ENCODE measurements at places on chromosomes 7 and 10.

DNA sequence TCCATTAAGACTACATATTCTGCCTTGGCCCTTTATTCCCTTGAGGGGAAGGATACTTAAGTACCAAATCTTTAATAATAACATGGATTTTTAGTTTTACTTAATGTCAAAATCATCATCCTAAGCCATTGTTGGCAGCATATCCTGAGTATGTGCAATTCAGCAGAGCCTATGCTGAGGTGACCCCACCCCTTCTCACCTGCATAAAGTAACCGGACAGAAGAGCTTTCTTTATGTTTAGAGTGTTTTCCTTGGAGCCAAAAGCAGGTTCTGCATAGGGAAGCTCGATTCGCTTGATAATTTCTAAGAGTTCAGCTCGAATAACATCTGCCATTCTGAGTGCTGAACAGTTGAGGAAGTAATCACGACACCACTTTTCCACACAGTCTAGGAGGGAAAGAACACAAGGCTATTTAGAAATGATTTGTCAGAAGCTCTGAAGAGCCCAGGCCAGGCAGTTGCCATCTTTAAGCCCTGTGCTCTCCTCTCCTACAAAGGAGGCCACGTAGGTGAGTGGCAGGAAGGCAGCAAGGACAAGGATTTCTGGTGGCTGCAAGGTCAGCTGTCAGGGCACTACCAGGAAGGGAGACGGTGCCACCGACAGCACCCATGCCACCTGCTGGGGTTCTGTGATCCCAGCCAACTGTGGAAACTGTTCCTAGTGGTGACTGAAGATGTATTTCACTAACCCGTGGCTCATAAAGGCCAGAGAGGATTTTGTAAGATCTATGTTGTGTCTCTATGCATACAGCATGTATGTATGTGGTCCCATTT is 15.6 kb downstream of the BCCIP start:
- no peak for DNase-seq

- DNase-seq = peak; percentile 75
Observed at GRCh38 chr7:74097937-74098614, 14.5 kb downstream of the LIMK1 start.

DNA sequence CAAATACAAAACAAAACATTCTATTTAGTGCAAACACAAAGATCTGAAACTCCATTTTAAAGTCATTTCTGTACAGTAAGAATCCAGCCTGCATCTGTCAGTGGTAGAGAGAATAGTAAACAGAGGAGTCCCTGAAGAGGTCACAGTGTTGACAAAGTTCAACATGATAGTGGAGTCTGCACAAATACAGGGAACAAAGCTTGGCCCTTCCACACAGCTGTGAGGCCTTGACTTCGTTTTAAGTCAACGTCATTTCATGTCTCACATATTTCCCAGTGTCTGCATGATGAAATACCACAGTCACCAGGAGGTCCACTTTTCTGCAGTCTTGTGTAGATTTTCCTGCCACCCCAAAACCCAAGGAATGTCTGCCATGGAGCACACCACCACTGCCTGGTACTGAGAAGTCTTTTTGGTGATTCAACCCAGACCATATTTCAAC is 33.0 kb downstream of the CYP26A1 start:
- no peak for DNase-seq

DNA sequence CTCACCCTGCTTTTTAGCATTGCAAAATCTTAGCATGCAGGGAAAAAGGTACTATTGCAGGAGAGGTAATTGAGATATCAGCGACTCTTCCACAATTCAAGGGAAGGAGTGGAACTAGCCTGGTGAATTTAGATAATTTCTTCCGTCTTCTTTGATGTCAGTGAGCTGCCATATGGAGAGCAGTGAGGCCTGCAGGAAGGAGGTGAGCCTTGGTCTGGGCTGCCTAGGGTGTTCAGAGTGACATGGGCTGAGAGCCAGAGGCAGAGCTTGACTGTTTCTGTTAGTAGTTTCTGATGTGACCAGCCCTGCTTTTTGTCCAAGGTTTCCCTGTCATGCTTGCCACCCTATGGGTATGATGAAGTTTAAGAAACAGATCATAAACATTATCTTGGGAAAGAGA is 28.6 kb downstream of the KAT6B start:
- DNase-seq = no peak

DNA sequence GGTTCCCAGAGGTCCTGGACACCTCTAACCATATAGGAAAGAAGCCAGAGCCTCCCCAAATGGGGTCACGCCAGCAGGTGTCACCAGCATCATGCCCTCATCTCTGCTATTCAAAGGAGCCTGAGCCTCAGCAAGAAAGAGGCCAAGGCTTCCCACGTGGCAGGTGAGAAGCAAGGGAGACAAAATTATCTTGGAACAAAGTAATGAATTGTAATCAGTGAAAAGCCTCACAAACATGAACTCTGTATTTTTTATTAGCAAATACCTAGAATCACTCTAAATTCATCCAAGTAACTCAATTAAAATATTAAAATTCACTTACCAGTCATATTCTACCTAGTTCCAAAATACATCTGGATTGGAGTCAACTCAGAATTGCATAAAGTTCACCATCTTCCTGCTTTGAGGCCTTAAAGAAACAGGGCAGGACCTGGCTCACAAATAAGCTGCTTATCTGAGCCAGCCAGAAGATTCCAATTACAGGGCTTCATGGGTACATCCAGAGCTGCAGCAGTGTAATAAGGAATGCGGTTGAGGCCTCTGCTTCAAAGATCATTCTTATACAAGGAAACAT is 68.7 kb downstream of the SGMS1 start:
- no peak for DNase-seq

DNA sequence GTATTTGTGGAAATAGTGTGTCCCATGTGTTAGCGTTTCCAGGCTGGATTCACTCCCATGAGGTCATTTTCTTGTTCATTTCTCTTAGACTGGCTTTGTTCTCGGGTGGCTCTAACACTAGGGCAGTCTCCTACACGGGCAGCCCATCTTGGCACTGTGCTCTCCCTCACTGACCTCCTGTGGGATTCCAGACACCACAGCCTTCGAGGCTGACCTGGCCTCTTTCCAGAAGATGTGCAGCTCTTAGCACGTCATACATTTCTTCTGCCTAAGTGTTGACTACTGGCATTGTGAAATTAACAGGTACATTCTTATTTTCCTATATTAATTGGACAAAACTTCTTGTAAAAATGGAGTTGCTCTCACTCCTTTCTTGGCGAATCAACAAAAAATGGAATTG is 72.8 kb downstream of the INSYN2A start:
- DNase-seq = no peak

DNA sequence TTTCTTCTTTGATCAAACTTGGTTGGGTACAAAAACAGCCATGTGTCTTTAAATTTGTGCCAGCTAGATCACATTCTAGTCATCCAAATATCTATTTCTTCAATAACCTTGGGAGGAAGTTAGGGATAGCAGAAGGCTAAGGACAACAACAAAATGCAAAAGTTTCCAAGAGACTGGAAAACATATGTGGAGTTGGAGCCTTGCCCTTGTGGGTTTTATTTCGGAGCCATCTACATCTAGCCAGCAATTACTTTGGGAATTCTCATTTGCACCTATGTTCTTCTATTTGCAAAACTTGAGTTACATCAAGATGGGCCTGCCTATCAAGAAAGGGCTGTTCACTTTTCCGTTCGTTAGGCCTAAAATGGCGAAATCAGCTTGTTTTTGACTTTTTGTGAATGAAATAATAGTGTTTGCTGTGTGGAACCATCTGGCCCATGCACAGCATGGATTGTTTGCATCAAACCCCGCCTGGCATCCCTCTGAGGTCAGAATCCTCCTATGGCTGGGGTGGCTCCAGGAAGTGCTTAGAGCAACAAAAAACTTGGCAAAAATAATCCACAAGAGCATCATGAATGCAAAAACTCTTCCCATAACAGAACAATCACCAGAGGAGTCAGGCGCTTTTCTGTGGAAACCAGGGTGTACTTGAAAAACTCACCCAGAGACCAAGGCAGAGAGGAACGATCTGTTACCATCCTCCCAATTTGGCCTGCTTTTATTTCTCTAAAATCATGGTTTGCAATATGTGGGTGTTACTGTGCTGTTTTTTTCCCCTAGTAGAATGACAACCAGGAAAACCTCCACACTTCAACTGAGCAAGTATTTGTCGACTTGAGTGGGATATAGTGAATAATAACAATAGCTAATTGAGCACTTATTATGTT is 36.2 kb upstream of the XPNPEP1 start:
- DNase-seq = no peak

DNA sequence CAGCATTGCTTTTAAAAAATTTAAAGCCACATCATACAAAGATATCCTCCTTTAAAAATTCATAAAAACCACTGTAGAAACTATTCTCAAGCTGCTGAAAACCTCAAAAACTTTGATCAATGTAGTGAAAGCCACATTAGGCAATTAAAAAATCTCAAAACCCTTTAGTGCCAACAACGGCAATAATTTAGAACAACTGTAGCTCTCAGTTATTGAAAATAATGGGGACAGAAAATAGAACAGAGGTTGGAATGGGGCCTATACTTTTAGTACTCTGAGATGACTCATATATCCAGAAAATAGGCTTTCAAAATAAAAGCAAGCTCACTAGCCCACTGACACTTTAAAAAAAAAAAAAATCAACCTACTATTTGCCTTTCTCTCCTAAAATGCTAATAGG is 87.5 kb downstream of the GSAP start:
- DNase-seq = no peak

- DNase-seq = no peak
Observed at GRCh38 chr10:86366902-86367151, 232 bp upstream of the GRID1 start.

- DNase-seq = no peak
Observed at GRCh38 chr10:6200734-6201515, 1.8 kb upstream of the PFKFB3 start.

- DNase-seq = peak; percentile 54
Observed at GRCh38 chr10:112898540-112899390, 51.3 kb upstream of the TCF7L2 start.

DNA sequence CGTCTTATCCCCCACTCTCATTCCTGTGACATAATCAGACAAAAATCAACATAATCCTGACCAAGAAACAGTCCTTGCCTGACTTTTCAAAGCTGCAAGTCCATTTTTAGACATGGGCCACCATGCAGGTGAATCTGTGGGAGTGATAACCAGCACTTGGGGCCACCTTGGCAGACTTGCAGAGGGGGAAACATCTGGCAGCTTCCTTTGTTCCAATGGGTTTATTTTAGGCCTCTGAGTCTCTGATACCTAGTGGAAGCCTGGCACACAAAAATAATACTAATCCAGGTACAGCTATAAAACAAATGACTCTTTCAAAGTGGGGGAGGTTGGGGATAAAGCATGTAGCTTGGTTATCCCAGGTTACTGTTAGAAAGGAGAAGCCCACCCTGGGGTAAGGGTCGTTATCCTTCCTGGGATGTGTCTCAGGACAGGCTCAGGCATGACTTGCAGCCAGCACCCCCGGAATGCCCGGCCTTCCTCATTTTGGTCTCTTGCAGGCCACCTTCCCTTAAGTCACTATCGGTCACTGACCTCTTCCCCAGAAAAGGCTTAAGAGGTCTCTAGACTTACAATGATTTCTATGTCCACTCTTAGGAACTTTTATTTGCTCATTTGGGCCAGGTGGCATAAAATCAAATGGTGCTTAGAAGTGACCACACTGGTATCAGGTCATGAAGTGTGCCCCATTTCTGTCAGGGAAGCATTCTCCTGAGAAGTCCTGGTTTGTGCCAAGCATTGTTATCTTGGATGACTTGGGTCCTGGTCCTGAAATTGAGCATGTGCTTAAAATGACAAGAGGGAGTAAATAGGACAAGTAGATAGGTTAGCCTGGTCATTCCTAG is 37.6 kb downstream of the EEPD1 start:
- no peak for DNase-seq

DNA sequence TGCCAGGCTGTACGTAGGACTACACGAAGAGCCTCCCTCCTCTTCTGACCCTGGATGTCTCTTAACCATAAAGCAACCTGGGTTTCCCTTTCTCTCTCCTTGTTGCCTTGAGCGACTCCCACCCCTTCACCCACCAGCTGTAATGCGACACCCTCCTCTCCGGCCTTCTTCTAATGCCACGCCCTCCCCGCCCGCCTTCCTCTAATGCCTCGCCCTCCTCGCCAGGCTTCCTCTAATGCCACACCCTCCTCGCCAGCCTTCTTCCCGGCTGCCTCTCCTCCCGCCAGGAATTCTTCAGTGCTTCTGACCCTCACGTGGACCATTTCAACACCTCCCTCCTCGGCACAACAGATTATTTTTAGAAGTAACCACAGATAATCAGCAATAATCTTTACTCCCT is 348.5 kb upstream of the SHH start:
- DNase-seq = no peak

- no peak for DNase-seq
Observed at GRCh38 chr7:64887756-64888508, 15.1 kb upstream of the ZNF273 start.

DNA sequence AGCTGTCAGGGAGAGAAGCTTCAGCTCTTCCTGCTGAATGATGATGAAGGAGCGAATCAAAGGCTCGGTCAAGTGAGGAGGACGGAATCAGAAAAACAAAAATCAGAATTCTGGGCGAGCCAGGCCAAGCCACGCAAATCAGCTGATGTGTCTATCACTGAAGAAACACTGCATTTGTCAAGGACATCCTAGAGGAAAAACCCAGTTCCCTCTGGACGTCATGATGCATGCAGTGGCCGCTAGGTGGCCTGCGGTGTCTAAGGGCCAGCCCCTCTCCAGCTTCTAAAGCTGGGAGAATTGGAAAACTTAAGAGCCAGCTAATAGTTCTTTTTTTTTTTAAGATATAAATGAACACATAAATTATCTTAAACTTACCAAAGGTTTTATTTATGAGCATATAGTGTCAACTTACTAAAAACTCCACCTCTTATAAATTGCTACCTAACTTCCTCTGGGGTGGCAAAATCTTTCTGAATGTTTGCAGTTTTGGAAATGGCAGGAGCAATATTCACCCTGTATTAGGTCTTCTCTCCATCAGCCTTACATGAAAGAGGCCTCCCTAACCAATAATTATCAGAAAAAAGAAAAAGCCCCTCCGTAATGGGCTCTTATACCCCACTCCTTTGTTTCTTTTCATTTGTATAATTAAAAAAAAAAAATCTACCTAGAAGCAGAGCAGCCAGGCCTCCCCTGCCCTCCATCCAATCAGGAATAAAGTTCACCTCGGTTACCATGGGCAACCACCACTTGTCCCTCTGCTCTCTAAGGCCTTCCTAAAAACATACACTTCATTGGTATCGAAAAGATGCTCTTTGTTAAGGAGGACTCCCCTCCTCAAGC is 186.8 kb downstream of the USP6NL start:
- DNase-seq = no peak

GRCh38 chr7:6589151-6589828 is 531 bp upstream of the INTS15 start:
- DNase-seq = no peak

All from kidney epithelial cell (primary cell).